Motor neuron (in vitro differentiated cells): ENCODE measurements at places on chromosomes 16 and 17. TPM values are rescaled to one million over a fixed set of nuclear protein-coding genes. Genes with fewer than 3 reads are reported as not detected.
A peak's percentile ranks its signal among the peaks of the same experiment; 100 is the strongest.

DNA sequence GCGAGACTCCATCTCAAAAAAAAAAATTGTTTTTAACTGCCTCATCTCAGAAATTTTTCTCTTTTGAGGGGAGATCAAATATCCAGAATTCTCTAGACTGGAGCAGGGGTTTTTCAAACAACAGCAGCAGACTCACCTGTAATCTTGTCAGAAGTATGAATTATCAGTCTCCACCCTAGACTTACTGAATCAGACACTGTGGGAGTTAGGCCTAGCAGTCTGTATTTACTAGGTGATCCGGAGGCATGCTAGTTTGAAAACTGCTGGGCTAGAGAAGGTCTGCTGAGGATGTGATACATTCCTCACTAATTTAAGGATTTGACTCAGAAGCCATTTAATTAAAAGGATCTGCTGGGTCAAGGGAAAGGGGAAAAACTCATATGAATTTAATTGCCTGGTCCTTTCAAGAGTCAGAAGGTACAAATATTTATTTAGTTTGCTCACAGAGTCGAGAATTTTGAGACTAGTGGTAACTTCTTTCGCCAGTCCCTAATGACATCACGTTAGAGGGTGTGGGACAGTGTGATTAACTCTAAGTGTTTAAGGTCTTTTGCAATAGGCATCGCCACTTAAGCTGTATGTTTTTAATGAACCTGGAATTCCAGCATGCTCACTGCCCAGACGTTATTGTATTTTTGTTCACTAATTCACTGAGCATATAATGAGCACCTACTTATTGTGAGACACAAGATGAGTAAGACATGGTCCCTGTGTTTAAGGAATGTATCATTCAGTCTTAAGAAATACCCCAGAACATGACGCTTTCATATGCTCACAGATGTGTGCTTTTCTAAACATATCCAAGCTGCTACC is 14.2 kb downstream of the ATP6V0A1 start:
- peak; percentile 73 for ATAC-seq

- no peak for ATAC-seq
Measured at GRCh38 chr17:63286254-63286653, 159.9 kb downstream of the CYB561 start.

DNA sequence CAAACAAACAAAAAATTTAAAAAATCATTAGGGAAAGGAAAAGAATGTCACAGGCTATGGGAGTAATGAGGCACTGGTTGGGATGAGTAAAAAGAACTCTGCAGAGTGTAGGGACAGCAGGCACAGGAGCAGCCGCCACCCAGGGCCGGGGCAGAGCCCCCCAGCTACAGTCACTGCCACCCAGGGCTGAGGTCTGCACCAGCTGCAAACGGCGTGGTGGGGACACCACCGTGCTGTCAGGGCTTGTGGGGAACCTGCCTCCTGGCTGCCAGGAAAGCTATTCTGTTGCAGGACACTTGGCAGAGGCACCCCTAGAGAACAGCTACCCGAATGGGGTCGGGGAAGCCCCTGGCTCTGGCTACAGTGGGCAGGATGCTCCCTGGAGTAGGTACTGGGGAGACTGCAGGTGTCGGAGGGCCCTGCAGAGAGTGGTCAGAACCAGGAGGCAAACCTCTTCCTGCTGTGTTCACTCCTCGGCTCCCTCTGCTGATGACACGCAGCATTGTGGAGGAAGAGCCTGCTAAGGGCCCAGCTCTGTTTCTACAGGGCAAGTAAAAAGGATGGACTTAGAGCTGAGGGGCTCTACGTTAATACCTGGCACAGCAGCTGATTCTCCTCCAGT is 32.3 kb upstream of the CAPN15 start:
- ATAC-seq = peak; percentile 23

CCL8 gene
- 0.31 TPM in 1 of 2 replicates, not detected in the other for total RNA-seq

GRCh38 chr17:21548236-21548635 is 144.1 kb upstream of the KCNJ18 start:
- ATAC-seq = no peak
